ENCODE measurements at places on chromosomes 4 and X. TPM values are rescaled to one million over a fixed set of nuclear protein-coding genes. Genes with fewer than 3 reads are reported as not detected.
A peak's percentile ranks its signal among the peaks of the same experiment; 100 is the strongest.

- DNase-seq = no peak
Observed at GRCh38 chrX:6961286-6962005, 186.1 kb upstream of the STS start.

- DNase-seq = no peak
Observed at GRCh38 chrX:50617183-50617582, 146.6 kb upstream of the DGKK start.

- DNase-seq = no peak
Observed at GRCh38 chr4:55330241-55330640, 15.8 kb upstream of the SRD5A3 start.

- DNase-seq = no peak
Observed at GRCh38 chr4:127463883-127464282, 168.9 kb upstream of the INTU start.

GRCh38 chr4:22077571-22077970, 129.0 kb upstream of the KCNIP4 start:
- DNase-seq = no peak

DNA sequence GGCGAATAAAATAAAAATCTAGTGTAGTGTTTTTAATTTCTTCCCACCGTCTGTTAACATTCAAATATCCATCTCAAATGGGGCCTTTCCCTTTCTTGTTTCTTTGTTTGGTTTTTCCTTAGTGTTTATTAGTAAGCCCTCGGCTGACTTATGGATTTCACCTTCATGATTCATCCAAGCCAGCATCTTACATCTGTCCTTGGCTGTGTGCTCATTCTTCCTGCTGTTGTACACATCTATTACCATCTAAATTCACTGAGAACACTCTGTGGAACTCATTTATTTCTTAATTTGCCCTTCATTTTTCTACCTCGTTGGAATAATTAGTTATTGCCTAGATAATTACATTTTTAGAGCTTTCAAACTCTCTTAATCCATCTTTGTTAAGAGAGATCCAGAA, 84.9 kb downstream of the SPCS3 start:
- DNase-seq = no peak

- DNase-seq = no peak
Observed at GRCh38 chr4:85548116-85548515, 73.2 kb downstream of the ARHGAP24 start.

DNA sequence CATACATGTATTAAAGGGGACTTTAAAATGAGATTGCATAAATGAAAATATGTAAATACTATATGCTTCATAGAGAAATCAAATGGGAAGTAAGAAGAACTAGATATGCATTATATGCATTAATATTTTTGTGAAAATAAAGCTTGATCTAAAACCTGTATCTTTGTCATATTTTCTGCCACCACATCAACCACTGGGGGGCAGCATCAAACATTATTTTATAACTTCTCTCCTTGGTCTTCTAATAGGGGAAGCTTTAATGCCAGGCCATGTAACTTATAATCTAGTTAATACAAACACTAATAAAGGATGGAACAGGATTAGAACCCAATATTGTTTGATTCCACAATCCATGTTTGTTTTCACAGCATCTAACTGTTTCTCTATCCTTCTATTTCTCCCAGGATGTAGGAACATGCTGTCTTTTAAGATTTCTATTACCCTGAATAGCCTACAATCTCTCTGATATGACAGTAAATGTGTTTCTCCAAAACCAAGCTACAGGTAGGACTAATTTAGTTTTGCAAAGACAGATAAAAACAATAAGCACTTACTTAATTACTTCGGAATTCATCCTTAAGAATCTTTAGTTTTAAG, 10.0 kb downstream of the QRFPR start:
- DNase-seq = no peak

GRCh38 chr4:27397886-27398285, 537.2 kb downstream of the STIM2 start:
- no peak for DNase-seq

GRCh38 chrX:16191605-16192004, 24.3 kb downstream of the MAGEB17 start:
- DNase-seq = no peak

DNA sequence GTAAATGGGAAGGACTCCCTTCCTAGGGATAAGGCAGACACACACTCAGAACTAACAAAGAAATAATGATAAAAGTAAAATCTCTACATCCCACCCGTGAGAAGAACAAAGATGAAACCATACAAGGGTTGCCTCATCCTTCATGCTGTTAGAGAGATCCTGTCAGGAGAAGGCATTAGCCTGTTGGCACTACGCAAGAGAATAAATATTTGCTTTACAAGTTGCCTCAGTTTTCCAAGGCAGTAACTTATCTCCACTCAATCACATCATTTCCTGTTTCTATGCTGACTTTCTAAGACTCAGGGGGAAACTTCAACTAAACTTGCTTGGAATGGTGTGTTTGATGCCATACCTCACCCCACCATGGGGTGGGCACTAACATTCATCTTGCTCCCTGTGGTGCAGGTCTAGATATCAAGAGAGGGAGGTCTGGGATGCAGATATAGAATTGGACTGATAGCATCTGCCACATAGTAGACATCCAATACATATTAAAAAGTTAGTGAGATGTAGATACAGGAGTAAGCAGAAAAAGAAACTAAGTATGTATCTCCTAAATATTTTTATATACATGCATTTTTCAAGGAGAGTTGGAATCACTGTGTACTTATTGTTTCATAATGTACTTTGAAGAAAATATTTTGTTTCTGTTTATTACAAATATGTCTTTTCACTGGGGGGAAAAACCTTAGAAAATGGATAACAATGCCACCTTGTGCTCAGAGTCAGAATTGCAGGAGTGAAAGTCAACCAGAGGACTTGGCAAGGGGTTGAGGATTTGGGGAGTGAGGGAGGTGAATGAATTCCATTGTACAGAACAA, 57.2 kb upstream of the BEX4 start:
- DNase-seq = no peak

DNA sequence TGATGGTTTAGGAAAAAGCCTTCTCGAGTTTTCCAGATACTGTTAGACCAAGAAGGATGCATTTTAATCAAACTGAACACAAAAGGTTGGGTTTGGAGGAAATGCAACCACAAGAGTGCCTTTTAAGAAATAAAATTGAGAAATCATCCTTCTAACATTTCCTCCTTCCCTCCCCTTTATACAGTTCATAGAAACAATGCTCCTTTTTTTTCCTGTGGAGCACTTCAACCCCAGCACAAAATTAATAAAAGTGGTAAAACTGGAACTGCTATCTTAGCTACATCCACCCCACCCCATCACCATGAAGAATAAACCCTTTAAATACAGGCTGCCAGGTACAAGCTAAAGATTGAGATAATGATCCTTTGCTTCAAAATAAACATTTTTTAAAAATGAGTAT, 211.1 kb downstream of the RELL1 start:
- no peak for DNase-seq

- DNase-seq = no peak
Observed at GRCh38 chr4:80007745-80008149, 65.3 kb downstream of the ANTXR2 start.

DNA sequence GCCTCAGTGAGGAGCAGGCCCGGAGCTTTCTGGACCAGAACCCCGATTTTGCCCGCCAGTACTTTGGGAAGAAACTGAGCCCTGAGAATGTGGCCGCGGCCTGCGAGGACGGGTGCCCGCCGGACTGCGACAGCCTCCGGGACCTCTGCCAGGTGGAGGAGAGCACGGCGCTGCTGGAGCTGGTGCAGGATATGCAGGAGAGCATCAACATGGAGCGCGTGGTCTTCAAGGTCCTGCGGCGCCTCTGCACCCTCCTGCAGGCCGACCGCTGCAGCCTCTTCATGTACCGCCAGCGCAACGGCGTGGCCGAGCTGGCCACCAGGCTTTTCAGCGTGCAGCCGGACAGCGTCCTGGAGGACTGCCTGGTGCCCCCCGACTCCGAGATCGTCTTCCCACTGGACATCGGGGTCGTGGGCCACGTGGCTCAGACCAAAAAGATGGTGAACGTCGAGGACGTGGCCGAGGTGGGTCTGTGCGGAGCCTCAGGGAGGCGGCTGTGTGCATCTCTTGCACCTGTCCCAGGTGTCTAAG, 323 bp downstream of the PDE6B start:
- peak; percentile 22 for DNase-seq

GRCh38 chr4:33323393-33323792, 2603.2 kb downstream of the PCDH7 start:
- no peak for DNase-seq

DNA sequence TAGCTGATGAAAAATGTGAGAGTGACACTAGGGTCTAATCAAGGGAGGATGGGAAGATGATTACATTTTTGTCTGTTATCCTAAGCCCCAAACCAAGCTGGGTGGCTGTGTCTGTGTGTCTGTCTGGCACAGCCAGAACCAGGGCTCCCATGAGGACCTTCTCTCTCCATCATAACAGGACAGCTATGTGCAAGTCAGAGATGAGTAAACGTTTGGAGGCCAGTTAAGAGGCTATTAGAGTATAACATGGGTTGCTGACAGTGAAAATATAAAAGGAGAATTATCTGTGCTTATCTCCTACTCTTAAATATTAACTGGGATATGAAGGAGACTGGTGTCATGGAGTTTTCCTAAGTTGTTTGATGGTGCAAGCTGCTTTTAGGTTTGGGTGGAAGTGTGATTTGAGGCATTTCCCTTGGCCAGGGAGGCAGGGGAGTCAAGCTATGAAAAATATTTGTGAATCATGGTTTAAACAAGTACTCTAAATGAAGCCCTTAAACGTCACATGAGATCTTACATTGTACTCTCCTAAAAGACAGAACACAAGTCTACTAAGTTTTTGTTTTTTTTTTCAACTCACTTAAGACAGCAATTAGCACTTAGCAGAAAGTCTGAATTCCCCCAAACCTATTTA, 156.2 kb downstream of the ENOX2 start:
- DNase-seq = no peak

GRCh38 chr4:161721947-161722346, 441.9 kb downstream of the FSTL5 start:
- DNase-seq = no peak

GRCh38 chr4:8730681-8731080, 138.1 kb downstream of the CPZ start:
- DNase-seq = no peak

- peak; percentile 73 for DNase-seq
Observed at GRCh38 chr4:13544606-13545393, 492 bp upstream of the NKX3-2 start.

DNA sequence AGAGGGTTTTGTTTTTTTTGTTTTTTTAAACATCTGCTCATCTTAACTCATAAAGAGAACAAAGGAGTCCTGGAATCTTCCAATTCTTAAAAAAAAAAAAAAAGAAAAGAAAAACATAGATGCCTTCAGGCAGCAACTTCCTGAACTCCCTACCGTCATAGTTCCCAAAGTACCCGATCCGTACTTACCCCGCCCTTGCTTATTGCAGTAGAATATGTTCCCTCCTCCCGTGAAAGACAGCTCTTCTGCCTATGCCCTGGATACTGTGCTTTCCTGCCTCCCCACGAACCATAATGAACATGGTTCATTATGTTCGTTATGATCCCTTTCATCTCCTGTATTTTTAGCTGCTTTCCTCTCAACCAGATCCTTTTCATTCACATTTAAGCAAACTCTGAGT, 40.3 kb downstream of the KLHL5 start:
- DNase-seq = no peak

DNA sequence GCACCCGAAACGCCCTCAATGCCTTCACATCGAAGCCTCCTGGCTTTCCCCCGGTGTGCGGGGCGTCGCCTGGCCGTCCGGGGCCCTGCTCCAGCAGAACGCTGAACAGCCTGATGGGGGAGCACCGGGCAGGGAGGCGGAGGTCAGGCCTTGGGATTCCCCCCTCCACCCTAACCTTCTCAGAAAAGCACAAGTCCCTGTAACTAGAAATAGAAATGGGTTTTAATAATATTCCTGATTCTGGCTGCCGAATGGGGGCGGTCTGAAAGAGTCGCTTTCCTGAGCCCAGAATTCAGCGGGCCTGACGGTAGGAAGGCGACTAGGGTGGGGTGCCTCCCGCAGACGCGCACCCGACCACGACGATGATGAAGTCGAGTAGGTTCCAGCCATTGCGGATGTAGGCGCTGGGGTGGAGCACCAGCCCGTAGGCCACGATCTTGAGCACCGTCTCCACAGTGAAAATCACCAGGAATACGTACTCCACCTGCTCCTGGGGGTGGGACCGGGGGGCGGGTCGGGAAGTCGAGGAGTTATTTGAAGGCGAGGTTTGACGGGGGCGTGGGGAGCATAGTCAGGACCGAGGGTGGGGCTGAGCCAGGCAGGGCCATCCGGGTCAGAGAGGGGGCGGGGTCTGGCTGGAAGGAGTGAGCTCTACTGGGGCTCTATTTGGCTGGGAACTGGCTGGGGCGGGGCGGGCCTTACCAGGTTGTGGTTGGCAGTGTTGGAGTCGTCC, 2.5 kb downstream of the CACNA1F start:
- peak; percentile 74 for DNase-seq

DNA sequence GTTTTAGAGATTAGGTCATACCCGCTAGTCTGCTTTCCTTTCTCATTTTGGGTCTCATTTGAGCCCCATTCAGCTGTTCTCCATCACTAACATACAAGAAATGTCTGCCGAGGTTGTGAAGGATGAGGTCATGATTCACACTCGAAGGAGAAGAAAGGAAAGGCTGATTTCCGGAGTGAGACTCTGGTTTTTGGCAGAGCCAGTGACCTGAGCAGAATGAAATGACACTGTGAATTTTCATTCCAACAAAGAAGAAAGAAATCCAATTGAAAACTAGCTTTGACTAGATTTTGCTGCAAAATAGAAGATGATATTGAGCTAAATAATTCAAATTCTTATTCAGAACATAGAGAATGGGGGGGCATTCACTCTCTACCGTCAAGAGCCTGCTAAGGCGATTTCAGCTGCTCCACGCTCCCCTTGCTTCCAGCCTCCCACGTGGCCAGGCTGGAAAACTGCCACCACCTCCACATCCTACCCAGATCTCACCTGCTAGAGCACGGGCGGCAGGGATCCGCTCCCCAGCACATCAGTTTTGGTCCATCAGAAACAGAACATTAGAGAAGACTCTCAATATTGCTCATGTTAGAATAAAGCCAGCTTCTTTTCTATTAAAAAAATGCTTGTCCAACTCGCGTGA, 39.0 kb downstream of the F11 start:
- DNase-seq = no peak

GRCh38 chr4:102036016-102036415, 245.5 kb downstream of the BANK1 start:
- DNase-seq = no peak

GRCh38 chr4:143270256-143270838, 66.3 kb upstream of the GAB1 start:
- DNase-seq = no peak

- no peak for DNase-seq
Observed at GRCh38 chrX:22944945-22945344, 54.8 kb upstream of the DDX53 start.

The CT45A2 gene
- not detected for total RNA-seq

The BMPR1B gene
- 1.8 TPM for total RNA-seq

The PPP2R2C gene
- total RNA-seq = 8.6 TPM

The FREM3 gene
- not detected for total RNA-seq

The SHROOM4 gene
- total RNA-seq = 8.9 TPM

The CENPVL1 gene
- total RNA-seq = not detected

The IRF2 gene
- total RNA-seq = 33.0 TPM

The SLC49A3 gene
- total RNA-seq = 12.6 TPM

The DAPP1 gene
- 0.42 TPM for total RNA-seq

The LEF1 gene
- 0.47 TPM for total RNA-seq

The HTR2C gene
- not detected for total RNA-seq

Data from left ventricle myocardium superior (tissue), 1 donor.